NCI-H1417 (cell line): ENCODE measurements at places on chromosomes 1 and 21.

GRCh38 chr1:47534436-47534835 lies 96.6 kb downstream of the FOXD2 start:
- peak; percentile 43 for DNase-seq

DNA sequence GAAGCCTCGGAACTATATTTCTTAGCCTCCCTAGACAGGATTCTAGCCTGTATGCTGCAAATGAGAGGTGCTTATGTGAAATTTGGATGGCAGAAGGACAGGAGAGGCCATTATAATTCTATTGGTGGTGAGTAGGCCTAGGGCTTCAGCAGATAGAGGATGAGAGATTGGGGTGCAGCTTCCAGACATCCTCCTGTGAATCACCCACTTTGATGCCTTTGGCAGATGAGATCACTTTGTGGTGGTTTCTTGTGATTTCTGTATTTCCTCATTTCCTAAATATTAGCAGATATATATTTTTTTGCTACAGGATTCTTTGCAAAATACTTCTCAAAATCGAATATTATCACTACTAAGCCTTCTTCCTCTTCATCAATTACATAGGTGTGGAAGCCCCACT lies 37.3 kb downstream of the MFSD2A start:
- no peak for DNase-seq

DNA sequence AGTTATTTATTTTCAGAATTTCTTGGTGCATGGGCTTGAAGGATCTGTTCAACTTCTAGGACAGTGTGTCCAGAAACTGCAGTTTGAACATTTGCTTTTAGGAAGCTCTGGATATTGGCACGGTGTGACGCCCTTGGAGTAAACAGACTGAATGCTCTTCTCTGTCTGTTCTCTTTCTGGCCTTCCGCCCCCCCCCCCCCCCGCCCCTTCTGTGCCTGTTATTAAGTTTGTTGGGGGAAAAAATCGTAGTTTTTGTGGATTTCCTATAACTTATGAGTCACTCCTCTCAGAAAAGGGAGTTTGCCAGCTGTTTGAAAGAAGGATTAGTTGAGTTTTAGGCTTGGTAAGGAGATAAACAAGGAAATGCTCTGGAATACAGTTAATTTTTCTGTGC lies 1.2 kb downstream of the KCTD3 start:
- no peak for DNase-seq

- DNase-seq: no peak
Measured at GRCh38 chr1:206001476-206001888, 1.7 kb downstream of the RAB7B start.

DNA sequence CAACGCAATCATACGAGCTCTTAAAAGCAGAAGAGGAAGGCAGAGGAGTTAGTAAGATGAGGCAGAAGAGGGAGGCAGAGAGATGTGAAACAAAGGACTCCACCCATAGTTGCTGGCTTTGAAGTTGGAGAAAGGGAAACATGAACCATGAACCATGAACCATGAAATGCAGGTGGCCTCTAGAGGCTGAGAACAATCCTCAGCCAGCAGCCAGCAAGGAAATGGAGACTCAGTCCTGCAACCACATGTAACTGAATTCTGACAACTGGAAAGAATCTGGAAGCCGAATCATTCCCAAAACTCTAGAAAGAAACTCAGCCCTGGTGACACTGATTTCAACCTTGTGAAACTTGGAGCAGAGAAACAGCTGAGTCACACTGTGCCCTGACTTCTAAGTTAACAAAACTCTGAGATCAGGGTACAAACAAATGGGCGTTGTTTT lies 10.1 kb downstream of the DIPK1A start:
- DNase-seq: no peak

DNA sequence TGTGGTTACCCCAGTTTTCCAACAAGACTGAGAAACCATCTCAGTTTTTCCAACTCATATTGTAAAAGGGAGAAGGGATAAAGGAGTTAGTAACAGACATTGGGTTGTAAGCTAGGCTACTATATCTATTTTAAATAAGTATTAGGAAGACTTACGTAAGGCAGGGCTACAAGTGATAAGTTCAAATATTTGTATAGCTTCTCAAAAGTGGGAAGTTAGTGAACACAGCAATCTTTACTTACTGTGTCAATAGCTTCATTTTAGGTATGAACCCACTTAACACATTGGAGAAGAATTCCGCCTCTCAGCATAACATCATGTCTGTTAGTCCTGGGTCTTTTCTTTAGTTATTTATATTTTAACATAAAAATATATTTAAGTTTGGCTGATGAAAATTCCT lies 320.1 kb downstream of the TPR start:
- no peak for DNase-seq

DNA sequence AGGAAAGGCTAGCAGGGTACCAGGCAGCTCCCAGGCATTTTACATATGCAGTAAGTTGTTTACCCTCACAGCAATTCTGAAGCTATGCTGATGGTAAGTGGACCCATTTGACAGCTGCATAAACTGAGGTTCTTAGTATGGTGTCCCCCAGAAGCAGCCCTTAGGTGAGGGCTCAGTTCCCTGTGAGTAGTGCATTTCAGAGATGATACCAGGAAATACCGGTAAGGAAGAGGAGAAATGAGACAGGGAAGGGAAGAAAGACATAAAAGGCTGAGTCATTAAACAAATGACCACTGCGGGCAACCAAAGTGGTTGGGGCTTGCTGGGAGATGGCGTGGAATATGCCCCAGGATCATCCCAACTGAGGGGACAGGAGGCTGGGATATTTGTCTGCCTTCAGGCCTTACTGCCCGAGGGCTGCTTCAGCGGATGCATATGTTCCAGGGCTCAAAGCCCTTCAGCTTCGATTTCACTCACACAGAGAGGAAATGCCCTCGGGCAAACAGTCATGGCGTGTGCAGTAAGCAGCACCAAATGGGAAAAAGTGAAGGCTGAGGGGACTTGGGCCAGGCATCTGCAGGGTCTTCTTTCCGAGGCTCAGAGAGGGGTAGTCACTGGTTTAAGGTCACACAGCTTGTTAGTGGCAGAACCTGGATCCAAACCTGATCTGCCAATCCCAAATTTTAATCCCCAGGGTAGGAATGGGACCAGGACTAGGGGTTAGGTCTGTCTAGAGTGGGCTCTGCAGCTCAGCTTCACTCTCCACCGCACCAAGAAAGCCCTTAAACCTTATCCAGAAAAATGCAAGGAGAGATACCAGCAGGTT lies 133.7 kb upstream of the RUNX3 start:
- no peak for DNase-seq

- DNase-seq: no peak
Measured at GRCh38 chr1:21659924-21660326, 9.2 kb downstream of the RAP1GAP start.

GRCh38 chr1:208090388-208091301 lies 153.5 kb downstream of the PLXNA2 start:
- DNase-seq: no peak
